ENCODE measurements at places on chromosomes 13 and 19.

DNA sequence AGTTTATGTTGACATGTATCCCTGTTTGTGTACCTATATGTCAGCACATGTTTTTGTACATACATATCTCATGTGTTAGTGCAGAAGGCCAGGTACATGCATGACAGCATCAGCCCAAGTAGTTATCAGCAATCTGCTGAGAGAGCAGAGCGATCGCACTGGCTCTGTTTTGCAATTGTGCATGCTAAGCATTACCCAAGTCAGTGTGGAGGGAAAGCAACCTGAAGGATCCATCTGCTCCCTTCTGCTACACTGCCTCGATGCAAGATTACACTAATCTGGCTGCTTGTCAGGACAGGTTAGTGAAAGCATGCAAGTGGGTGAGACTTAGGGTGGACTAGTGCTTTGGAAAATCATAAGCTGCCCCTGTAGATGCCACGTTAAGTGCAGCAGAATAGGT, 211.8 kb downstream of the PCCA start:
- DNase-seq = no peak

DNA sequence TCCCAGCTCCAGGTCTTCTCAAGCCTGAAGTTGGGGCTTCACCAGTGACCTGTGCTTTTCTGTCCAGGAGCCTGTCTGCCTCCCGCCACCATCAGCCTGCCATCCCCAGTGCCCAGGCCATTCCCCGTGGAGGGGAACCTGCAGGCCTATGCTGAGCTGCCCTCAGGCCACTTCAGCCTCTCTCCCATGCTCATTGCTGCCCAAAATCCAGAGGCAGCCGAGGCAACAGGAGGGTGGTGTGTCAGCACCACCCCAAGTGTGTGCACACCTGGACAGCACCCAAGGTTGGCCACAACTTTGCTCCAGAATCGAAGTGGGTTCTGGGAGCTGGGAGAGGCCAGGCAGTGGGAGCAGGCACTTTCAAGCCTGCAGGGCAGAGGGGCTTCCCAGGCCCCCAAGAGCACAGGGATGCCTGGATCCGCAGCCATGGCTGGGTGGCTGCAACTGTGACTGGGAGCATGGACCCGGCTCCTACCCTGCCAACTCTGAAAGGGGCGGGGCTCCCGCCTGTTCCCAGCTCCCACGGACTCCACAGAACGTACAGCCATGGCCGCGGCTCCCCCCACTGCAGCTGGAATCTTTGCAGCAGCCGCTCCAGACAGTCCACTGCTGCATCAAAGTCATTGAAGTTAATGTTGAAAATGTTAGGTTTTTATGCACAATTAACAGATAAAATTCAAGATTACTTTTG, 1747.0 kb downstream of the OLFM4 start:
- DNase-seq = no peak

- DNase-seq = no peak
Measured at GRCh38 chr13:50446611-50447010, 396.9 kb downstream of the DLEU7 start.

- no peak for DNase-seq
Measured at GRCh38 chr13:100356889-100357288, 231.7 kb downstream of the GGACT start.

GRCh38 chr19:13843104-13843921, 33.6 kb upstream of the NANOS3 start:
- no peak for DNase-seq

- no peak for DNase-seq
Measured at GRCh38 chr13:24505756-24506155, 6.8 kb downstream of the PARP4 start.
